ENCODE measurements at places on chromosomes 13 and 19.

DNA sequence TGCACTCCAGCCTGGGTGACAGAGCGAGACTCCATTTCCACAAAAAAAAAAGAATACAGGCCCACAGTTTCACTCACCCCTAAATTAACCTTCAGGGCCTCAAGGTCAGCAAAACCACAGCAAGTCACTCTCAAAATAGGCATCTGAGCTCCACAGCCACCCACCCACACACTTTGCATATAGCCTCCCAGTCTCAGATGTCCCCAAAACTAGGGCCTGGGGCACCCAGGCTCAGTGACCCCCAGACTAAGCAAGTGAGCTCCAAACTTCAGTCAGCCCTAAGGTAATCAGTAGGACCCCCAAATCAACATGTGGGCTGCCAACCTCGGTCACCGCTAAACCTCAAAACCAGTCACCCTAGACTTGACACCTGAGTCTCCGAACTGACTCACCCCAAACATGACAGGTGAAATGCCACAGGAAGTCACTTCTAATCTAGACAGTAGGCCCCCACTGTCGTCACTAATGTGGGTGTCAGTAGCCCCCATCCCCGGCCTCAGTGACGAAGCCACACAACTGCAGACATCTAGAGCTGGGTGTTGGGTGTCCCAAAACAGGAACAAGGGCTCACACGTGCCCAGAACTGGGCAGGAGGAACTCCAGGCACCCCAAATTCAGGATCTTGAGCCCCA, 13.9 kb downstream of the RABAC1 start:
- DNase-seq: peak; percentile 55

DNA sequence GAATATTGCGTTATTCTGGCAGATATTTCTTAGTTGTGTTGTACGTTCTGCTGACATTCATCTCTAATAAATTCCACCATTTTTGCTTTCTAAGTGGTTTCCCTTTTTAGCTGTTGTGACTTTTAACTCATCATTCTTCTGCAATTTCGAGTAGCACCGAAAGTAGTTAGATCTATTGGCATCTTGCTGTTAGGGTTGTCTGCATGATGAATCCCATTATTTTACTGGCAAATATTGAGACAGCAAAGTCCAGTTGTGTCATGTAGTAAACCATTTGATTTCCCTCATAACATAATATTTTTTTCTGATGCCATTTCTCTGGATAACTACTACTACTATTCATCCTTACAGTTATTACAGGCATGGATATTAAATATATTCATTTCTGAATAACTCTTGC, 143.9 kb downstream of the SLITRK1 start:
- no peak for DNase-seq

- no peak for DNase-seq
Observed at GRCh38 chr13:85261757-85262346, 537.4 kb downstream of the SLITRK6 start.

DNA sequence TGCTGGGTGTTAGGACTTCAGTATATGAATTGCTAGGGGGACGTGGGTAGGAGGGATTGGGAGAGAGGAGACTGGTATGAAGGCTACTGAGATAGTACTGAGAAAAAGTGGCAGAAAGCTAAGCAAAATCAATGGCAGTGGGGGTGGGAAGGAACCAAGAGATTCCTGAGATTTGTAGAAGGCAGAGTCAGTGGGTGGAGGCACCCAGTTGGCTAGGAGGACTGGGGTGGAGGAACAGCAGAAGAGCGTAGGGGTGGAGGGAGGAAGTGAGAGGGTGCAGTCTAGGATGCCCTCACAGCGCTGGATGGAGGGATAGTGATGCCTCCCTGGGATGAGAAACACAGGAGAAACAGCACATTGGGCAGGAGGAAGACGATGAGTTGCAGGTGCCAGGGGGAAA, 5.6 kb upstream of the MEDAG start:
- DNase-seq: no peak

- no peak for DNase-seq
Observed at GRCh38 chr19:480016-480855, 16.1 kb upstream of the MADCAM1 start.

DNA sequence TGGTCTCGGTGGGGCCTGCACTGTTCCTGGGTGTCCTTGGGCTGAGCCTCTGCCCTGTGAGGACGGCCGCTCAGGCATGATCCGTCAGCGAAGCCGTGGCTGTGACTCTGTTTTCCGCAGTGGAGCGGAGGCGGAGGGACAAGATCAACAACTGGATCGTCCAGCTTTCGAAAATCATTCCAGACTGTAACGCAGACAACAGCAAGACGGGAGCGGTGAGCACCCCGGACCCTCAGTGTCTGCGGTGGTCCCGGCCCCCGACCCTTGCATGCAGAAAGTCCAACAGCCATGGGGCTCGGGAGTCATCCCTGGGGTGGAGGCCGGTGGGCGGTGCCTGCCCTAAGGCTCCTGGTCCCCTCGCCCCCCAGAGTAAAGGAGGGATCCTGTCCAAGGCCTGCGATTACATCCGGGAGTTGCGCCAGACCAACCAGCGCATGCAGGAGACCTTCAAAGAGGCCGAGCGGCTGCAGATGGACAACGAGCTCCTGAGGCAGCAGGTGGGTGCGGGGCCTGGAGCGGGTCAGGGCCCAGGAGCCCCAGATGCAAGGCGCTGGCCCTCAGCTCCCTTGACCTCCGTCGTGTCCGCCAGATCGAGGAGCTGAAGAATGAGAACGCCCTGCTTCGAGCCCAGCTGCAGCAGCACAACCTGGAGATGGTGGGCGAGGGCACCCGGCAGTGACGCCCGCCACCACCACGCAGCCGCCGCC, 3.6 kb upstream of the HAMP start:
- no peak for DNase-seq

GRCh38 chr19:11010041-11010440, 49.2 kb downstream of the SMARCA4 start:
- DNase-seq: no peak

GRCh38 chr19:21483589-21484170, 21.7 kb upstream of the ZNF429 start:
- peak; percentile 31 for DNase-seq

GRCh38 chr19:32921624-32922023, 50.1 kb downstream of the CEP89 start:
- no peak for DNase-seq

DNA sequence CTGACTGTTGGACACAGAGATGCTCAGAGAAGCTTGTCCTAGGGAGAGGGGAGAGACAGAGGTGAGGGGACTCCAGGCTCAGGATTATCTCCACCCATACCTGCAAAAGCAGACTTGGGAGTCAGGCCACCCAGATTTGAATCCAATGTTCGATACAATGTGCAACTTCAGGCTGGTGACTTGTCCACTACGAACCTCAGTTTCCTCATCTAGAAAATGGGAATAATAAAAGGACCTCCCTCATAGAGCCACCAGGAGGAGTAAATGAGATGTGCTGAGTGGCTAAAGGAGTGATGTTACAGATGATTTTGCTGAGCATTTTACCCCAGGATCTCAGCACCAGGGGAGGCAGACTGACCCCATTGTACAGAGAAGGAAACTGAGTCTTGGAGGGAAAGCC, 25.0 kb downstream of the PRKD2 start:
- DNase-seq: no peak

DNA sequence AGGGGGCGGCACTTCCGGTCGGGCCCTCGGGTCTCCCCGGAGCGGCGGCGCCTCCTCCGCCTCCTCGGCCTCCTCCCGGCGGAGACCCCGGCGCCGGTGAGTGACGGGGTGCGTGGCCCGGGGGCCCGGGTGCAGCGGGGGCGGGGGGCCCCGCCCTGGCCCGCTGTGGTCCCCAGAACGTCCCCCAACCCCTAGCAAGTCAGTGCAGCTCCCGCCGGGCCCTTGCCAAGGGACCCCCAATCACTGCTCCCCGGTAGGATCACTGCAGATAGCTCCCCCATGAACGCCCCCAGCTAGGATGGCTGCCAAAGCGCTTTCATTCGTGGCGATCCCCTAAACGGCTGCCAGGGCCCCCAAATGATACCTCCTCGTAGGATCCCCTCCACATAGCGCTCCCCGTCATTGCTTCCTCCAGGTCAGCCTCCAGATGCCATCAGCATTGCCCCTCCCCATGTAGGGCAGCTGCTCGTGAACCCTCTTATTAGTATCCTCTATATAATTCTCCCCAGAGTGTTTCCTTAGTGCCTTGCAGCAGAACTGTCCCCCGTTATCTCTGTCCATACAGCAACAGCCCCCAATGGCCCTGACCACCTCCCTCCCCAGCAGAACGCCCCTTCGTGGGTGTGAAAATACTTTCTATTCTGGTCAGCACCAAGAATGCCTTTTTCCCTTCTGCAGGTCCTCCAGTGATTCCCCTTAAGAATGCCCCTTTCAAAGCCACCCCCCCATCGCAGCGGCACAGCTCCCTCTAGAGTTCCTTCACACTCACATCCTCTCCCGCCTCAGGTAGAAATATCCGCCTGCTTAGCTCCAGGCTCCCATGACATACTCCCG, at the start of gene ZNF865:
Gene ZNF865, plus strand, starts transcription at position 11 of the 834 bp plus-strand sequence. CDS start 7,972 bp downstream, outside the sequence.
- peak; percentile 49 for DNase-seq

DNA sequence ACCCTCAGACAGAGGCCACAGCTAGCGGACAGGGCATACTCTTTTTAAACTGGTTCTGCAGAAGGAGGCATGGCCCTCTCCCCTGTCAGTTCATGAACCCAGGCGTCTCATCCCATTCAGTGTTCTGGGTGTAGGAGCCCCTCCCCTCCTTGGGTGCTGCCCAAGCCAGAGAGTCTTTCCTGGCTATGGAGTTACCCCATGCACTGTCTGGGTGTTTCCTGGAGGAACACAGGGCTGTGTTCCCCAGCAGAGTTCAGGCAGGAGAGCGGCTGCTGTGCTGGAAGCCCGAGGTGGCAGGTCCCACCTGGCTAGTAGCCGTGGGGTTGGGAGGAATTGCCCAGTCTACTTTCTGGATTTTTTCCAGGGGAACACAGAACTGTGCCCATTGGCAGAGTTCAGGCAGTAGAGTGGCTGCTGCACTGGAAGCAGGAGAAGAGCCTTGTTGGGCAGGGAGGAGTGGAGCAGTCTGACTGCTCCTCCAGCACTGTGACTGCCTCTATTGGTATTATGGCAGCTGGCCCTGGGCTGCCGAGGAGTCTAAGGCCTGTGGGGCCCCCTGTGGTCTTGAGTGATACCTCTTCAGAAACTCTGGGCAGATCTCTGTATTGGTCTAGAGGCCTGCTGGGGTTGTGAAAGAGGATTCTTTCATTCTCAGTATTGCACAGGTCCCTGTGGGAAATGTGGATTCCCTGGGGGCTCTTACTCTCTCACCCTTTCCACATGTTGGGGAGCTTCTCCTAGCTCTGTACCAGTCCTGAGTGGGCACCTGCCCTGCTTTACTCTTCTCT, 168.3 kb downstream of the PCDH20 start:
- DNase-seq: no peak

DNA sequence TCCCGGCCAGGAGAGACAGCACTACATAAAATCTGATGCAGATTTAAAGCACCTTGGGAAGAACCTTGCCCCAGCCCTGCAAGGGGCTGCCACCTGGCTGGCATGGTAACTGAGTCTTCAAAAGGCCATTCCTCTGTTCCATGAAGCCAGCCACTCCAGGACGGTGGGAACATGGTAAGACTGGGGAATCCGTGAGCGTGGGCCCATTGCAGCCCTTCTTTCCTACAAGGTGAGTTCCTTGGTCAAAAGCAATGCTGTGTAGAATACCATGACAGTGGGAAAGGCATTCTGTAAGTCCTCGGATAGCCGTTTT, 121.3 kb downstream of the SOX1 start:
- DNase-seq: no peak

GRCh38 chr19:45283443-45284033, 32.5 kb downstream of the MARK4 start:
- no peak for DNase-seq

- DNase-seq: no peak
Observed at GRCh38 chr13:100234006-100234405, 145.1 kb downstream of the PCCA start.
